ENCODE measurements at places on chromosomes 12 and 14.

DNA sequence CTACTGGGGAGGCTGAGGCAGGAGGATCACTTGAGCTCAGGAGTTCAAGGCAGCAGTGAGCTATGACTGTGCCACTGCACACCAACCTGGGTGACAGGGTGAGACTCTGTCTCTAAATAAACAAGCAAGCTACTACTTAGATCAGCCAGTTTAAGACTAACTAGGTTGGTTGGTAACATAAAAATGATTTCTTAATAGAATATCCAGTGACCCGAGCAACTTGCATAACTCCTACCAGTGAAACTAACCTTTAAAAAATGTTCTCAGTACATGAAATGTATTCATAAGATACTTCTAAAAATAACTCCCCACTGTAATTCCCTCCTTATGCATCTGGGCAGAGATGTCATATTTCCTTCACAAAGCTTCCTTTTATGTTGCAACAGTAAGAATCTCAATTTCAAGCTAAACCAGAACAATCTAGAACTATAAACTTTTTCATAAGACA, 15.9 kb downstream of the TAOK3 start:
- DNase-seq = no peak

DNA sequence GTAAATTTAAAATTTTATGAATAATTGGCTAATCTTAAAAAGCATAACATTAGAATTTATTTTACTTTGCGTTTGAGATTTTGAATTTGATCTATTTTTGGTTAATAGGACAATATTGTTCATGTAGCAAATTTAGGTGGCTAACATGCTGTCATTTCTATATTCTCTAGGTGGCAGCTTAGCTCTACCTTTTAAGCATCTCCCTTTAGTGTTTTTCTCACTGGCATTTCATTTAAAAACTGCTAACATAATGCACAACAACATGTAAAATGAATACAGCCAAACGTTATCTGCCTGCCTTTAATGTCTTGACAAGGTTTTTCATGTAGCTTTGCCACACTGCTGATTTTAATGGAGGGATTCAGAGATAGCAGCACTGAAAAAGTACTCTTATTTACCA, 272.4 kb upstream of the FBXO33 start:
- DNase-seq = no peak

- no peak for DNase-seq
Measured at GRCh38 chr14:61203081-61203753, 77.9 kb downstream of the TMEM30B start.

DNA sequence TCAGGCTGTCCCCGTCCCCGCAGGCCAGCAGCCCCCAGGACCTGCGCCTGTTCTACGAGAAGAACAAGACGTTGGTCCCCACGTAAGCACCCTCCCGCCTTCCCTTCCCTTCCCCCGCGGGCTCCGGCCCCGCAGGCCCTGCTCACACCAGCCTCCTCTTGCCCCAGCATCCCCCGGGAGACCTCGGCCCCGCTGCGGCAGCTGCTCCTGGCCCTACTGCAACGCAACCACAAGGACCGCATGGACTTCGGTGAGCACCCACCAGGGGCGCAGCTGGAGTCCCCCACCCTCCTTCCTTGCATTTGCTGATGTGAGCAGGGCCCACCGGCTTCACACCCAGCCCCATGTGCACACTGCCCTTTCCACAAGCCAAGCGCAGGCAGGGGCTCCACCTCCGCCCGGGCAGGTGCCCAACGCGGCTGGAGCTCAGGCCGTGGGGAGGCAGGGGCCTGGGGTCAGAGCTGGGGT, 15.4 kb downstream of the ULK1 start:
- DNase-seq = no peak

GRCh38 chr12:91577586-91578539, 395.2 kb upstream of the DCN start:
- DNase-seq = no peak

DNA sequence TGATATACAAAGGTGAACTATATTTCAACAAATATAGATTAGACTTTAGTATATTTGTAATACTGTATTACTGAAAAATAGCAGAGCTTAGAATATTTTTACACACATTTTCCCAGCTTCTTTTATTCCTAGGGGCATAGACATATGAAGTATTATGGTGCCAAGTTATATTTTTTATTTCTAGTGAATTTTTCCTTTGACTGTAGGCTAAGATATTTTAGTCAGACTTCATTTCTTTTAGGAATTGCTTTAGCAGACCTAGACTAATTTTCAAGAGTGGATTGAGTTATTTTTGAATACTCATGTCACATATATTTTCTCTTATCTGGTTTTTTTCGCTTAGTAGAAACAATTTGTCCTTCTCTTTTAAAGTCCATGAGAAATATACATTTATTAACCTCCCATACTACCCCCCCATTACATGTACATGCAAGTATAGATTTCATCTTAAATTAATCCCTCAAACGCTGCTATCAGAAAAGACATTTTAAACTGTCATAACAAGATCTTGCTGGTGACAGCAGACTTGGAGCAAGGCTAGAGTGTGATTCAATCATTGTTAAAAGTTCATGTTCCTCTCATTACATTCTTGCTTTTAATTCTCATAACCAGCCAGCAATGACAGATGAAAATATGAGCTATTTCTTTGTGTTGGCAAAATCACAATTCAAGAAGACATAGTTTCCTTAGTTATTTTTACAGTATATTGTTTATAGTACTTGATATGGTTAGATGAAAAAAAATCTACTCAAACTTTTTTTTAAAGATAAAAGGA, 456.1 kb downstream of the AEBP2 start:
- DNase-seq = no peak

- no peak for DNase-seq
Measured at GRCh38 chr12:2856051-2856450, 788 bp downstream of the TEX52 start.

- DNase-seq = no peak
Measured at GRCh38 chr14:70882776-70883492, 24.3 kb upstream of the PCNX1 start.

DNA sequence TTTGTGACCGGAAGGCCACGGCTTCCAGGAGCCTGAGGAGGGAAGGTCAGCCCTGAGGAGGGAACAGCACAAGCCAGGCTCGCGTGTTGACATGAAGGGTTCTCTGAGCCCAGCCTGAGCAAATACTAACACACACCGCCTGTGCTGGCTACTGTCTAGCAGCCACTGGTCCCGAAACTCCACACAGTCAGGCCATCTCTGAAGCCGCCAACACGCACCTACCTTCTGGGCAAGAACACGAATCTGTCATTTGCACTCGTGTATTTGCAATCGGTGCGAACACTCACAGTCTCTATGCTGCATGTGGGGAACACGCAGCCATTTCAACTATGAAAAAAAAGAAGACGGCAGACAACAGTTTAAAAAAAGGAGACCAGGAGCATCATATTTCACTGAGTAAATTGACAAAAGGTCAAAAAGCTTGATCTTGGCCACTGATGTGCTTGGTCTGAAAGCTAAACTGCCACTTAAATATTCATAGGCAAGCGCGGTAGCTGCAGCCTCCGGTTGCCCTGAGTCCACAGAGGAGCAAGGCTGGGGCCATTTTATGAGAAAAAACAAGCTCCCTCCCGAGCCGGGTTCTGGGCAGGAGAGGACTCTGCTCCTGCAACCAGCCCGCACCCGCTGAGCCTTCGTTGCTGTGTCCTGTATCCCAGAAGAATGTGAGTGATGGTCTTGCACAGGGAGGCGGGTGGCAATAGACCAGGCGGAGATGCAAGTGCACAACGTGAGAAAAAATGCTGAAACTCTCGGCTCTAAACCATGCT, 57.8 kb downstream of the RIMBP2 start:
- no peak for DNase-seq

DNA sequence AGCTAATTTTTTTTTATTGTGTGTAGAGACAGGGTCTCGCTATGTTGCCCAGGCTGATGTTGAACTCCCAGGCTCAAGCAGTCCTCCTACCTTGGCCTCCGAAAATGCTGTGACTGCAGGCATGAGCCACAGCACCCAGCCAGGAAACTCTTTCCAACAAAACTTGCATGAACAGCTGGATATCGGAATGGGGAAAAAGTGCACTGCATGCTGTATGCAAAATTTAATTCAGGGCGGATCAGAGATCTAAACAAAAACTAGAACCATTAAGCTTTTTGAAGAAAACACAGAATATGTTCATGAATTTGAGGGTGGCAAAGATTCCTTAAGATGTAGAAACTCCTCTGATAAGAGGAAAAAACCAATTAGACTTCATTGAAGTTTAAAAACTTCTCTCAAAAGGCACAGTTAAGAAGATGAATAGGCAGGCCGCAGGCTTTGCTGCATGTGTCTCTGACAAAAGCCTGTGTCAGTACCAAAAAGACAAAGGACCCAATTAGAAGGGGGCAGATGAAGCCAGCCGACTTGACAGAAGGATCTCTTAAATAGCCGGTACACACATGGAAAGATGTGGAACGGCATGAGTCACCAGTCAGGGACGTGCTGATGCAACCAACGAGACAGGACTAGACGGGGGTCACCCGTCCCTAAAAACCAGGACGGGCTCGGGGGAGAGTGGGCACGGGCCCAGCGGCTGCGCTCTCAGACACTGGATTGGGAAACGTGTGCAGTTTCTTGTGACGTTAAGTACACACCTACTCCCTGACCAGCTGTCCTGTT, 34.8 kb upstream of the MMP17 start:
- DNase-seq = no peak

DNA sequence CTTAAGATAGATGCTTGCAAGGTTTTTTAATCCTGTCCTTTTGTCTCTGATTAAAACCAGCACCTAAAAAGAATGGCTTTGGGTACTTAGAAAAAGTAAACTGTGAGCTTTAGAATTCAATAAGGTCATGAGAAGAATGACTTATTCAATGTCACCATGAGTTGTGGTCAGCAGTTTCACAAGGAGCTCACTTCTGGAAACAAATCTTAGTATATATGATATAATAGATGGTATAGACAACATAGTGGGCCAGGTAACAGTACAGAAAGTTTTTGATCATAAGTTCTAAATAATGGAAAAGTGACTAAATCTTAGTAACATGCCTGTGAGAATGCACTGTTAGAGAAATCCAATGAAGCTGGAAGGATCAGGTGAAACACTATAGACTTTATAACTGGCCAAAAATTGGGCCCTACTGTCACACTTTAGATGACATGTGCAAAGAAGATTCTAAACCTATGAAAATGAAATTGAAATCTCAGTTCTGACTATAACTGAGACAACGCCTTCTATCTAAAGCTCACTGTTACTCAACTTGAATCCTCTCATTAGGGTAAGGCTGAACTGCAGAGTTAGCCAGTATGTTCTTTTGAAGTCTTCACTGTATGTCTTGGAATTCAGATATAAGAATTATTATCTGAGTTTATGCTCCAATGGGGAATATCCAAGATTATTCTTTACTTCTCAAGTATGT, 42.4 kb upstream of the RAD51AP1 start:
- DNase-seq = no peak

DNA sequence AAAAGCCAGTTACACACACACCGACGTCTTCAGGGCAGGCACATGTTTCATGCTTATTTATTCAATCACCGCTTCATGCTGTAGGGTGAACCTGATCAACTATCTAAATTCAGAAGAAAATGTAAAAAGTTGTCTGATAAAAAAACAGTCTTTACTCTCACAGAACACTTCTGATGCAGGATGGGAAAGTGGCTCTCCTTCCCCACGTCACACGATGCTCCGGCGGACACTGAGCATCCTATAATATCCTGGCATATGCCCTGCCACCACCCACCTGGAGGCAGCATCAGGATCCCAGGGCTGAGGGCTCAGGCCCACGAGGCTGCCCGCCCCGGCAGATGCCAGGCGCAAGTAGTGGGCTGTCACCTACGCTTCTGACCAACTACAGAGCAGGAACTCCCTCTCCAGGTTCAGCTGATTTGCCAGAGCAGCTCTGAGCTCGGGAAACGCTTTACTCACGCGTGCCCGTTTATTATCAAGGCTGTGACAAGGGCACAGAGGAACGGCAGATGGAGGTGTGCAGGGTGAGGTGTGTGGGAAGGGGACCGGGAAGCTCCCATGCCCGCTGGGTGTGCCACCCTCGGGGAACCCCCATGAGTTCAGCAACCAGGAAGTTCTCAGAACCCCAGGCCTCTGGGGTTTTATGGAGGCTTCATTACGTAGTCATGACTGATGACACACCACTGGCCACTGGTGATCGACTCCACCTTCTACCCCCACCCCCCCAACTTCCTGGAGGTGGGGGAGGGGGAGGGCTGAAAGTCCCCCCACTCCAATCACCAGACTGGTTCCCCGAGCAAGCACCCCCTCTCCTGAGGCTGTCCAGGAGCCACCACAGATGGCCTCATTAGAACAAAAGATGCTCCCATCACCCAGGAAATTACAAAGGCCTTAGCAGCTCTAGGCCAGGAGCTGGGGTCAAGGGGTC, 32.1 kb downstream of the SLC15A4 start:
- no peak for DNase-seq

GRCh38 chr12:89126712-89127111, 225.6 kb downstream of the DUSP6 start:
- no peak for DNase-seq

- no peak for DNase-seq
Measured at GRCh38 chr14:56812364-56813141, 2.3 kb upstream of the OTX2 start.

- no peak for DNase-seq
Measured at GRCh38 chr12:117907108-117907689, 61.6 kb downstream of the KSR2 start.

DNA sequence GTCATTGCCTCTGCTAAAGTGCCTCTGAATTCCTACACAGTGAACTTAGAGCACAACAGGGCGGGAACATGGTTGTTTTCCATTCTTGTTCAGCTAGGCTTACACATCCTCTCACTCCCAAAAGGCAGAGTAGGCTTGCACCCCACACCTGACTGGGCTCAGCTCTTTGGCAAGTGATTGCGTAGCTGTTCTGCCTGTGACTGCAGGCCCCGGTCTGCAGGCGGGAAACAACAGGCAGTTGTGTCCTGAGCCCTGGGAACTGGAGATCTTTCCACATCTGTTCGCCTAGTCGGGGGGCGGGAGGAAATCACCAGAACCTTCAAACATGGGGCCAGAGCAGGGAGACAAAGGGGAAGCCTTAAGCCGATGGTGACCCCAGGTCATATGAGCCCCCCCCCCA, 274.7 kb downstream of the ZFP36L1 start:
- DNase-seq = no peak

DNA sequence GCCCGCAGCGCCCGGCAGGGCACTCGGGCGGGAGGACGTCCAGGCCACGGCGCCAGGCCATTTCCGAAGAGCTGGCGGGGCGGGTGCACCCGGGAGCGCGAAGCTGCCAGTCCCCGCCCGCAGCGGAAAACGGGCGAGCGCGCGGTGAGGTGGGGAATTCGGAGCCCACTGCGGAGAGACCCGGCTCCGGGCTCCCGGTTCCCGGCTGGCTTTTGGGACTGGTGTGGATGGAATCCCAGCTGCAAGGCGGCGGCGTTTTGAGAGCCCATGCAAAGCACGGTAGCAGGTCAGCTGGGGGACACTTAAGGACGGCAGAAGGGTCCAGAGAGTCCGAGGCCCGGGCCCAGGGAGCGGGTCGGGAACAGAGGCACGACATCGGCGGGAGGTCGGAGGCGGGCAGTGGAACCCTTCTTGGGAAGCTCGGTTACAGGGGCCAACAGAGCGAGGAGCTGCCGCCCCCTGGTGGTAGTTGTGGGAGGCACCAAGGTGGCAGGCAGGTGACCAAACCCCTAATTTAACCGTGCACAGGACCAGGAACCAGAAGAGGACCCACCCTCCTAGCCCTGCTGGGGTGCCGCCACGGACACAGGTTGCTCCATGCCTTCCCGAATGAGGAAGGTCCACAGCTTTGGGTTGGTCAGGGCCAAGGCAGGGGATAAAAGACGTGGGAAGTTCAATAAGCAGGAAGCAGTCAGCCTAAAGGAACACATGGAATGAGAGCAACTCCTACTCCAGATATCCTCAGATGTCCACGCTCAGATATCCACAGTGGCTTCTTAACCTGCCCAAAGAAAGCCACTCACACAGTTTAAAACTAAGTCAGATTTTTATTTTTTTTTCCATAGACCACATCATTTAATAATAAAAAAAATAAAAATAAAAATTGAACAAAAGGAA, 685 bp upstream of the CDH24 start:
- peak; percentile 86 for DNase-seq

All from T-cell (primary cell).